ENCODE measurements at places on chromosomes 12 and 14.
A peak's percentile ranks its signal among the peaks of the same experiment; 100 is the strongest.

- no peak for DNase-seq
Observed at GRCh38 chr12:22924391-22924790, 299.4 kb downstream of the ETNK1 start.

DNA sequence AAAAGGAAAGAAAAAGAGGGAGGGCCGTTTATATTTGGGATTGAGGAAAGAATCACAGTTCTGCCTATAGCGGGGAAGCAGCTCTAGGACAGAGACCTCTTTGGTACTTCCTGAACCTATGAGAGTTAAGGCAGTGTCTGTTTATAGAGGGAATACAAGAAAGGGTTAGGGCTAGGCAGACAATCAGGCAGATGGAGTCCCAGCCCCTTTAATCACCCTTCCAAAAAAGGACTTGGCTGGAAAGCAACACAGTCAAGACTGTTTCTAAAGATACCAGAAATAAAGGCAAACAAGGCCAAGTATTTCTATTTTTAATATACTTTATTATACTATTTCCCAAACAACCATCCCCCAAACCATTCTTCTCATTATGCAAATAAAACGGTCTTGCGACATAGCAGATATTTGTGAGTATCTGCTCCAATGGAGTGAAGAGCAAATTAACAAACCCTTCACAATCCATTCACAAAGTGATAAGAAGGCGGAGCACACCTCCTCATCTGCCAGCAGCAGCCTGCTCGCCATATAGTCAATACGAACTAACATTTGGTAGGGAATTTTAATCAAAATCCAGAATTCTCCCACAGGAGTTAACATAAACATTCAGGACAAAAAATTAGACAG lies 697 bp upstream of the GRIP1 start:
- DNase-seq, result no peak

GRCh38 chr14:55864890-55865655 lies 253.1 kb upstream of the PELI2 start:
- DNase-seq, result no peak

DNA sequence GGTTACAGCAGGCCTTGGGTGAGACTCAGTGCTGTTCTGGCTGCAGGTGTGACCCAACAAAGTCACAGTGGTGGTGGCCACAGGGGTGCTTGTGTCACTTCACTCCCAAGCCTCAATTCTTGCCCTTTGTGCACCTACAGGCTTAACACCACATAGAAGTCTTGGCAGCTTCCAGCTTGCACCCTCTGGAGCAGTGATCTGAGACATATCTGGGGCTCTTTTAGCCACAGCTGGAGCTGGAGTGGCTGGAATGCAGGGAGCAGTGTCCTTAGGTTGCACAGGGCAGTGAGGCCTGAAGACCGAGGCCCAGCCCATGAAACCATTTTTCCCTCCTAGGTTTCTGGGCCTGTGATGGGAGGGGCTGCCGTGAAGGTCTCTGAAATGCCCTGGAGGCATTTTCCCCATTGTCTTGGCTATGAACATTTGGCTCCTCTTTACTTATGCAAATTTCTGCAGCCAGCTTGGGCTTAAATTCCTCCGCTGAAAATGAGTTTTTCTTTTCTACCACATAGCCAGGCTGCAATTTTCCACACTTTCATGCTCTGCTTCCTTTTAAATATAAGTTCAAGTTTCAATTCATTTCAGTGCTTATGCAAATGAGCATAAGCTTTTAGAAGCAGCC lies 37.7 kb downstream of the ADAM21 start:
- DNase-seq, result no peak

DNA sequence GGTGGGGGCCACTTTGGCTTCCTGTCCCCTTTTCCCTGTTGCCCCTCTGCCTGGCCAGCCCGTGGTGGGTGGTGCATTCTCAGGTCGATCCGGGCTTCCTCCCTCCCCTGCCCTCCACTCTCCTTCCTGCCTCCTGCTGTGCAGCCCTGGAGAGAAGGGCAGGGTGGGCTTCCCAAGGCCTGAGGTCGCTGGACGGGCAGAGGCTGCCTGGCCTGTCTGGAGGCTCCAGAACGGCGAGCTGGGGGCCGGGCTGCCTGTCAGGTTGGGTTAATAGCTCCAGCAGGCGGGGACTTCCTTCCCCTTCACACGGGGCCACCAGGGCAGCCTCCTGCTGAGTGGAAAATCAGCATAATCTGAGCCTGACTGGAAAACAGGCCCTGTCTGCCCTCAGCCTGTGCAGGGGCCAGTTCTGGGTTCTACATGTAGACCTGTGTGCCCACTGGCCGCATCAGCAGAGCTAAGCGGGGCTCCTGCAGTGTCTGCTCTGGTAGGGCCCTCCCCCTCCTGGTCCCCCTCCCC lies 11.3 kb downstream of the KIF26A start:
- no peak for DNase-seq

GRCh38 chr14:77849711-77850110 lies 49.8 kb downstream of the ADCK1 start:
- DNase-seq, result no peak

GRCh38 chr12:66900616-66901015 lies 221.7 kb upstream of the GRIP1 start:
- DNase-seq, result no peak

DNA sequence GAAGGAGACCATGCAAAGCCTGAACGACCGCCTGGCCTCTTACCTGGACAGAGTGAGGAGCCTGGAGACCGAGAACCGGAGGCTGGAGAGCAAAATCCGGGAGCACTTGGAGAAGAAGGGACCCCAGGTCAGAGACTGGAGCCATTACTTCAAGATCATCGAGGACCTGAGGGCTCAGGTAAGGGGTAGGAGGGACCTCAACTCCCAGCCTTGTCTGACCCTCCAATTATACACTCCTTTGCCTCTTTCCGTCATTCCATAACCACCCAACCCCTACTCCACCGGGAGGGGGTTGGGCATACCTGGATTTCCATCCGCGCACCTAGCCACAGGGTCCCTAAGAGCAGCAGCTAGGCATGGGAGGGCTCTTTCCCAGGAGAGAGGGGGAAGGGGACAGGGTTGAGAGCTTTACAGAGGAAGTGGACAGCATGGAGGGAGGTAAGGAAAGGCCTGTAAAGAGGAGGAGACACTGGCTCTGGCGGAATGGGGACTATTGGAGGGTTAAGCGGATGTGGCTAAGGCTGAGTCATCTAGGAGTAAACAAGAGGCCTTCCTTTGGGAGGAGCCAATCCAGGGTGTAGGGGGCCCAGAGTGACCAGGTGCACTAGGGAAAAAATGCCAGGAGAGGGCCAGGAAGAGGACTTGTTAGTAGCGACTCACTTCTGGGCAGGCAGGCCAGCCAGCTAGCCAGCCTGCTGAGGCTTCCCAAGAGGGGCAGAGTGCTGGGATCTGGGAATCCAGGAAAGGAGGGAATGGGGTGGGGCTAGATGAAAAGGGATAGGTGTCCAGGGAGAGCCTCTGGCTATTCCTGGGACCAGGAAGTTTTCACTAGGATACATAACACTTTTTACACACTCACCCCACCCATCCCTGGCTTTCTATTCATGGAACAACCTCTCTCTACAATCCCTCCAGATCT lies 754 bp downstream of the KRT18 start:
- peak; percentile 32 for DNase-seq

DNA sequence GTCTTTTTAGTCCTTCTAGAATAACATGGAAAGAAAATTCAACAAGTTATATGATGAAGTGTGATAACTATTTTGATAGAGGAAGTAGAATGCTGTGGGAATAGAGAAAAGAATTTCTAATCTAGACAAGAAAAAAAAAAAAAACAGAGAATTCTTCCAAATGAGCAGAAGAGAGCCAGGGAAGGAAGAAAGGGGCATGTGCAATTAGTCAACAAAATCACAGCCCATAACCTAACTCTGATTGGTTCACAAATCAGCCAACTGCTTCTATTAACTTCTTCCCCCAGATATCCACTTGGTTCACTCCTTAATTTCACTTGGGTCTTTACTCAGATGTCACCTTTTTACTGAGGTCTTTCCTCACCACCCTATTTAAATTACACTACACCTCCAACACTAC lies 69.5 kb downstream of the BTG1 start:
- no peak for DNase-seq

- peak; percentile 67 for DNase-seq
Observed at GRCh38 chr12:4438834-4439596, 6.6 kb downstream of the FGF6 start.

- no peak for DNase-seq
Observed at GRCh38 chr14:33918256-33918655, 32.6 kb downstream of the EGLN3 start.

DNA sequence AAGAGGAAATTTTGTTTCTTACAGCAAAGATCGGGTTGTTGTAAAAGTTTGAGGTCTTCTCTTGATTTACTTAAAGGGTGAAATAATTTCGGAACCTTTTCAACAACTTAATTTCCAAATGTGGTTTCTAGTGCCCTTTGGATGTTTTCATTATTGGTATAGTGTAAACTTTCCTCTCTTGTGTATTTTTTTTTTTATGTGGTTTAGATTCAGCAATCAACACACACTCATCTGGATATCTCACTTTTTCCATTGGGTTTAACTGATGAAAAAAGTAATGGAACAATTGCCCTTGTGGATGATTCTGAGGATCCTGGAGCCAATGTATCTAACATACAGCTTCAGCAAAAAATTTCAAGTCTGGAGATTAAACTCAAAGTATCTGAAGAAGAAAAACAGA lies 116.3 kb downstream of the CCDC91 start:
- no peak for DNase-seq

DNA sequence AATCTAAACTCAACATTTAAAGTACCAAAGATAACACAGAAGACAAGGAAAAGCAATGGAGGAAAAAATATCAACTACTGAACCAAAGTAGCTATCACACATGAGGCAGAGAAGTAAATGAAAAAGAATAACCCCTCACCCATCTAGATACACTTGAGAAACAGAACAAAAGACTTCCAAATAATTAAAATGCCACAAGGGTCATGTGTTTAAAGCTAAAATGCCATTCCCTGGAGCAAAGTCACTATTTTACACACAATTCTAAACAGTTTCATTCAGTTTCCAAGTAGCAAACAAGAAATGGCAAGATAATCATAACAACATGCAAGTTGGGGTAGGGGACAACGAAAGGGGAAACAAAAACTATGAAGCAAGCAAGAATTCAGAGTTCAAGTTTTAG lies 12.0 kb downstream of the OSBPL8 start:
- DNase-seq, result no peak

DNA sequence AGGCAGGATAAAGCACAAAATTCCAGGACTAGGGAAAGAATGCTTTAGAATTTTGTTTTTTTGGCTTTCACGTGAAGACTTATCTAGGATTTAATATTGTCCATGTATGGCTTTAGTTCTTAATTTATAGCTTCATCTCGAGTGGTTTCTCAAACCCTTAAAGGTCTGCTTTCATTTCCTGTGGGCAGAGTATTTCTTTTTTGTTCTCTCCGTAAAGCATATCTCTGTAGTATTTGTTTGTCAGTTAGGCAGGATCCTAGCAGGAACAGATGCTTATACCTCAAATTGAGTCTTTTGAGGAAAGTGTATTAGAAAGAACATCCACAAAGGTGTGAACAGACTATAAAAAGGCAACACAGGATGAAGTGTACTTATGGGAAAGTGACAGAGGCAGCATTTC lies 697.1 kb upstream of the SEL1L start:
- no peak for DNase-seq

DNA sequence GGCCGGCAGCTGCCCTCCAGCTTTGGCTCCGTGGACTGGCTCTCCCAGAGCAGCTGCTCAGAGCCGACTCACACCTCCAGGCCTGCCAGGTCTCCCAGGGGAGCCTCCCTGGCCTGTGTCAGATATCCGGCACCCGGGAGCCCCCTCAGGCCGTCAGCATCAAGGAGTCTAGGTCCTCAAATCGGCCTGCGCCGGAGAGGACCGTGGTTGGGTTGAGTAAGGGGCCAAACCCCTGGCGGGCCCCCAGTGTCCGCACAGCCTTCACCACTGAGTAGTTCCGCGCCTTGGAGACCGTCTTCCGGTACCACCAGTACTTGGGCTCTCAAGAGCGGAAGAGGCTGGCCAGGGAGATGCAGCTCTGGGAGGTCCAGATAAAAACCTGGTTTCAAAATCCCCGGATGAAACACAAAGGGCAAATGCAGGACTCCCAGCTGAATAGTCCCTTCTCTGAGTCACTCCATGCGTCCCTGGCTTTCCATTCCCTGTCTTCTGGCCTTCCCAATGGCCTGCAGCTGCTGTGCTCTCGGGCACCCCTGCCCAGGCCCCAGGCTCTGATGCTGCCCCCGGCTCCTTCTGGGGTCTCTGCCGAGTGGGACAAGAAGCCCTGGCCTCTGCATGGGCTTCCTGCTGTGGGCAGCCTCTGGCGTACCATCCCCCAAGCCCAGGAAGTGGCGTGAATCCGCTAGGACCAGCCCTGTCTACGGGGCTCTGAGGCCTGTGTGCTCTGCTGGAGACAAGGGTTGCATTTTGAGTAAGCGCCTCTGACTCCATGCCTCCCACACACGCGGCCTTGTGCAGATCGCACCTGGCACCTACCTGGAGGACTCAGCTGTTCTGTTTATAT lies 245.1 kb upstream of the ATXN7L3B start:
- DNase-seq, result no peak

- no peak for DNase-seq
Observed at GRCh38 chr14:92610849-92611271, 97.3 kb downstream of the RIN3 start.

DNA sequence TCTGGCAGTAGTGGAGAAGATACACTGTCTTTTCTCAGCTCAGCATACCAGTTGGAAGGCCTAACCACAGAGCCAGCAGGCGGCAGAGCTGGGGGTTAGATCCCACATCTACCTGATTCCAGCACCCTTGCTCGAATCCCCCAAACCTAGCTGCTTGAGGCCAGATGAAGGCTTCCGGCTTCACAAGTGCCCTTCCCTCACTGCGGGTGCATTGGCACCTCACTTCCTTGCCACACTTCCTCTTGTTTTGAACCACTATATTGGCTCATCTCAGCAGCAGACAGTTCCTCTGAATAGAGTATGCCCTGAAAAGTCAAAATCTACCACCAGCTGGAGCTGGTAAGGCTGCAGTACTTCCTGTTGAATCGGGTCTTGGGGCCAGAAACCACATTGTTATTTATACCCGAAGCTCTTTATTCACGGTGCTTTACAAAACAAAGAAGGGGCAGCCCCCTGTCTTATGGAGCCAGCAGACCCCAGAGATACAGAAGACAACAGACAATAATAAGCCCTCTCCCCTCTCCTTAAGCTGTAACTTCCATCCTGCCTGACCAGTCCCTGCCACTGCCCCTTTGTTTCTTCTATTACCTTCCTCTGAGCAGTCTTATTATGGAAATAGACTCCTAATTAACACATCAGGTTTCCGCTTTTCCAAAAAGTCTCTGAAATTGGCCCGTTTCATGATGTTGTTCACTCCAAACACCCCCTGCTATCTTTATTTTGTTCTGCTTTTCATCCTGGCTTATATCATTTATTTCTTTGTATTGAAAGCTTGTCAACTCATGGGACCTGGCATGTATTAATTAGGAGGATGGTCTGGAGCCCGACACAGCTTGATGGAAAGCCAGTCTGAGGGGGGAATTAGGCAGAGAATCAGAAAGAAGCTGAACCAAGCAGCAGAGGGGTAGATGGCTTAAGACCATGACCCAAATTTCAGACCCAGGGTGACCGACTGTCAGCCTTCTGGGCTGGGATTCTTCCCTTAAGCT lies 233.5 kb downstream of the EFCAB11 start:
- peak; percentile 66 for DNase-seq

GRCh38 chr14:58944968-58945356 lies 243.5 kb upstream of the DAAM1 start:
- DNase-seq, result no peak

GRCh38 chr12:124027753-124028554 lies 54.9 kb downstream of the ZNF664 start:
- DNase-seq, result no peak

- no peak for DNase-seq
Observed at GRCh38 chr12:3455312-3455711, 35.7 kb upstream of the PRMT8 start.

Data from suppressor macrophage treated with lipopolysaccharide for 1 hour (primary cell).